ENCODE measurements at places on chromosomes 5 and 9.

GRCh38 chr5:142686210-142686734, 382 bp upstream of the FGF1 start:
- DNase-seq, result no peak

- no peak for DNase-seq
These were observed 69.0 kb upstream of the BASP1 start for GRCh38 chr5:17148481-17148880.

DNA sequence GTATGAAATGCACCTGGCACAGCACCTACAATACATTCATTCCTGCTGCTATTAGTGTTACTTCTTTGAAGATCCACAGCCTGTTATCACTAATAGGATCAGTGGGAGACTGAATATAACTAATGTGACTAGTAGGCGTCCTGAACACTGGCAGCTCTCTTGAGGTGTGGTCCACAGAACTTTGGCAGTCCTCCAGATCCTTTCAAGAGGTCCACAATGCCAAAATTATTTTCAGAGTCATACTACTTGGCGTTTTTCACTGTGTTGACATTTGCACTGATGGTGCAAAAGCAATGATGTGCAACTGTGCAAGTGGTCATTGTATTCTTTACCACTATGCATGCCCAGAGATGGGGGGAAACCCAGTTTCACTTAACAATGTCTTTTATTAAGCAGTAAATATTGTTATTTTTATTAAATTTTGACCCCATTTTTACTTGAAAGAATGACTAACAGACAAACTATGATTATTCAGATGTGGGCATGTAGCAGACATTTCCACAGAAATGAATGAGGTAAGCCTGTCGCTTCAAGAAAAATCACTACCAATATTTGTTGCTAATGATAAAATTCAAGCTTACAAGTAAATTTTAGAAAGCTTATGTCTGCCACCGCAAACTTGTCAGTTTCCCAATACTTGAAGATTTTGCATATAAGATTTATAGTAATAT, 48.9 kb downstream of the ADRB2 start:
- DNase-seq, result no peak

DNA sequence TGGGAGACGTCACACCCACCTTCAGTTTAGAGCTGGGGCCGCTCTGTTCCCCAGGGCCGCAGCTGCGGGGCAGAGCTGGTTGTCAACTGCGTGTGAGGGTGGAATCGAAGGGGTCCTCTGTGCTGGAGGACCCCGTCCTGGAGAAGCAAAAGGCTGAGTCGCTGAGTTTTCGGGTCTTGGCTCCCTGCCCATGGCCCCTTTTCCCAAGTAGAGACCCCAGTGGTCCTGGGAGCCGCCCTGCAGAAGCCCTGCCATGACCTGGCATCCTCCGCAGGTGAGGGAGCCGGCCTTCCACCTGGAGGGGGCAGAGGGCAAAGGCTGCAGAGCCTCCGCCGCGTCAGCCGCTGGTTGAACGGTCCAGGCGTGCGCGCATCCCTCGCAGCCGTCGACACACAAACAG, 90.4 kb upstream of the COL5A1 start:
- no peak for DNase-seq

GRCh38 chr9:80926611-80927010, 762.7 kb downstream of the TLE1 start:
- DNase-seq, result no peak

DNA sequence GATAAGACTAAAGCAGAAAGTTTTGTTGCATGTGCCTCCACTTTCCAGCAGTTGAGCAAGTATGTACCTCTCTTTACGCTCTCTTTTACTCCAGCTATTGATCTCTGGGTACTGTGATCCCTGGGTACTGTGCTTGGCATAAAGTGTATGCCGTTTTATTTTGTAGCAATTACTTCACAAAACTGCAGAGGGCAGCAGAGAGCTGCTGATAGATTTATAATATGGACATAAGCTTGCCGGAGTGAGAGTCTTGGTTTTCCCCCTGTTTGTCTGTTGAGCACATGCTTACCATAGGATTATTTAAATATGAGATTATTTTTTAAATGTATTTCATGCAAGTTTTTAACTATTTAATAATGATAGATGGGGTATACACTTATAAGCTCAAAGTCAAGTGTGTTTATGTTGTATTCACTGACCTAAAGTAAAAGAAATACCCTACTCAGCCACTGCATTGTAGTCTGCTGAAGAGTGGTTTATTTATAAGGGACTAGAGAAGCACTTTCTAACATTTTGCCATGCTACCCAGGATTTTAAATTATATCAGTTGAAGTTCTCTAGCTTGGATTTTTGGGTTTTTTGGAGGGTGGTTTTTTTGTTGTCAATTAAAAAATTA, 13.0 kb downstream of the TTC1 start:
- DNase-seq, result peak; percentile 41

GRCh38 chr5:32450952-32451351, 6.4 kb upstream of the ZFR start:
- no peak for DNase-seq

- peak; percentile 74 for DNase-seq
These were observed 138.6 kb downstream of the PALM2AKAP2 start for GRCh38 chr9:109918339-109919163.

DNA sequence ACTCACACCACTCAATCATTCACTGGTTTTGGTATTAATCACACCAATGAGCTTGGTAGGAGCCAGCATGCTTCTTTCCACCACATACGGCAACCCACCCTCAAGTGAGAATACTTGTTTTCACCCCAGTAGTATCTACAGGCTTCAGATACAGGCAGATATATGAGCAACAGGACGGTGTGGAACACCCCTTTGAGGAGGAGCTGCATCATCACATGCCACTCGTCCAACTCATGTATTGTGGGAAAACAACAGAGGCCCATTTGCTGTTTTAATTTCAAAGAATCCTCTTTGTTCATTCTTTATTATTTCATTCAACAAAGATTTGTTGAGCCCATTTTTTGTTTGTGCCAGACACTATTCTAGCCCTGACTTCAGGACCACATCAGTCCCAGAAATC, 46.0 kb downstream of the RORB start:
- no peak for DNase-seq

DNA sequence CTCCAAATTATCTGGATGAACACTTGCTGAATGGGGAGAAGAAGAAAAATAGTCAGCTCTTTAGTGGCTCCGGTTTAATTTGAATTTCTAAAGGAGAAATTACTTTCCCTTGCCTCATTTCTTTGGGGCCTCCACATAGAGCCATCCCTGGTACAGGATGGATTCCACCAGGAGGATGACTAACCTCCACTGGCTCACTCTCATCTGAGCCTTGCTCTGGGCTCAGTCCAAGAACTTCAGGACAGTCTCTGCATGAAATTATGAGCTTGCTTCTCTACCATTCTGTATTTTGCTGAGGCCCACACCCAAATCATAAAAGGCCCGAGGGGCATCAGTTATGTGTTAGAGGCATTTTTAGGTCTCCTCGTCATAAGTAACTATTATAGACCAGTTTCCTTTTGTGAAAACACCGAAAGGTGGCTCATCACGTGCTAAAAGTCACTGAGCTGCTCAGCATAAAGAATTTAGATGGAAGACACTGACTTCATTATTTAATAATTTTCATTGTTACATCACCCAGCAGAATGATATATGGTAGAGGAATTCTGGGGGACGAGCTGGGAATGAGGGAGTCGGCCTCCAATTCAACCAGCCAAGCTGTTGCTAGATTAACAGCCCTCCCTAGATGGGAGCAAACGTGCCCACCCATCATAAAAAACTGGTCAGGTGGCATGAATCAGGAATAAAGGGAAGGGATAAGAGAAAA, 222.1 kb downstream of the TARS1 start:
- DNase-seq, result no peak

DNA sequence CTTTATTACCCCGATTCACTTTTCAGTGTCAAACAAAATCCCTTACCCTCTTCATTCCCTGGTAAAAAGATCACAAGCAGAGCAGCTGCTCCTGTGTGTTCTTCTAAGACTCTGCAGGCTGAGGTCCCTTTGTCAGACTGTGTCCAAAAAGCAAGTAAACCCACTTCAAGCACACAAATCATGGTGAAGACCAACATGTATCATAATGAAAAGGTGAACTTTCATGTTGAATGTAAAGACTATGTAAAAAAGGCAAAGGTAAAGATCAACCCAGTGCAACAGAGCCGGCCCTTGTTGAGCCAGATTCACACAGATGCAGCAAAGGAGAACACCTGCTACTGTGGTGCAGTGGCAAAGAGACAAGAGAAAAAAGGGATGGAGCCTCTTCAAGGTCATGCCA, 34.5 kb downstream of the CREBRF start:
- DNase-seq, result peak; percentile 2

GRCh38 chr9:38388283-38389223, 3.9 kb upstream of the ALDH1B1 start:
- no peak for DNase-seq

- no peak for DNase-seq
These were observed 2.5 kb downstream of the IRX2 start for GRCh38 chr5:2748861-2749513.

DNA sequence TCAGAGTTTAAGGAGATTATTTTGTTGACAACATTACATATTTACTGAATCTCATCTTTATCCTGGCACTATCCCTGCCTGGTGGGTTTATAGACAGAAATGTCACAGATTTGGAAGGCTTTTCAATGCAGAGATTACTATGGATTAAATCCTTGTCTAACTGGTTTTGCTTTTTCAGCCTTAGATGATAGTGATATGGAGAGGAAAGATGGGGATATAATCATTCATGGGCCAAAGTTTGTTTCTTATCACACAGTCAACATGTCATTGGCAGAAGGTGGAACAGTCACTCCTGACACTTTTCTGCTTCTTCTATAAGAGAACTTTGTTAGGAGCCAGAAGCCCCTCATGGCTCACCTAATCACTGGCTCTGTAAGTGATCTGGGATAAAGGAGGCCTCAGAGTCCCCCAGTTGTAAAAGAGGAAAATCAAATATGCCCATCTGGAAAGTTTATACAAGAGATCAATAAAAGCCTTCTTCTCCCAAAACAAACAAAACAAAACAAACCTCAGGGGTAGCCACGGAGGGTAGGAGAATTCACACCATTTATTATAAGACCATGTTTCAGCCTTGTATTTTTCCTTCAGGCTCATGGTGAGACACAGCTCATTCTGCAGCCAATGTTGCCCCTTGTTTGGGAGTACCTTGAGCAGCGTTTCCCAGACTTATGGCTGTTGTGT, 101.2 kb downstream of the PCSK1 start:
- DNase-seq, result no peak

GRCh38 chr5:33968211-33969005, 16.1 kb downstream of the SLC45A2 start:
- no peak for DNase-seq

DNA sequence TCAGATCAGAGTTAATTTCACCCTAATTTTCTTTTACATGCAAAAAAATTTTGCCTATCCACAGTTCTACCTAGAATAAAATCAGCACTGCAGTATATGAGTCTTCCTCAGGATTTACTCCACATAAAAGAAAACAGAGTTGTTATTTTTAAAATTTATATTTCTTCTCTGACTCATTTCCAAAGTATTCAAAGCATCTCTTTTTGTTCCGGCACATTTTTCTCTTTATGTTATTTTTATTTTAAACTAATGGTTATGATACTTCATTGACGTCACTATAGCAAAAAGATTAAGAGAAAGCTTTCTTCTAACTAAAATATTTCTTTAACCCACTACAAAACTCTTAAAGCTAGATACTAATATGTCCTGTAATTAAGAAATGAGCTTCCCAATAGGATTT, 590.4 kb downstream of the PRELID2 start:
- no peak for DNase-seq

- DNase-seq, result peak; percentile 22
These were observed 10.8 kb downstream of the OR13J1 start for GRCh38 chr9:35859310-35859989.

GRCh38 chr5:101687349-101687985, 608.6 kb downstream of the SLCO4C1 start:
- no peak for DNase-seq

DNA sequence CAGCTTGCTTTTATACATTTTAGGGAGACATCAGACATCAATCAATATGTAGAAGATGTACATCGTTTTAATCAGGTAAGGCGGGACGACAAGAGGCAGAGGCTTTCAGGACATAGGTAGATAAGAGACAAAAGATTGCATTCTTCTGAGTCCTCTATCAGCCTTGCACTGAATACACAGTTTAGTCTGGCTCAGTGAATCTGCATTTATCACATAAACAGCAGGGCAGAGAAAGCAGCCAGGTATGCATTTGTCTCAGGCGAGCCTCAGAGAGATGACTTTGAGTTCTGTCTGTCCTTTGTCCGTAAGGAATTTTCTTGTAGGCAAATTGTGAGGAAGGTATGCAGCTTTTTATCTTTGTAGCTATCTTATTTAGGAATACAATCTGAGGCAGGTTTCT, 202.8 kb upstream of the TAS2R1 start:
- no peak for DNase-seq

DNA sequence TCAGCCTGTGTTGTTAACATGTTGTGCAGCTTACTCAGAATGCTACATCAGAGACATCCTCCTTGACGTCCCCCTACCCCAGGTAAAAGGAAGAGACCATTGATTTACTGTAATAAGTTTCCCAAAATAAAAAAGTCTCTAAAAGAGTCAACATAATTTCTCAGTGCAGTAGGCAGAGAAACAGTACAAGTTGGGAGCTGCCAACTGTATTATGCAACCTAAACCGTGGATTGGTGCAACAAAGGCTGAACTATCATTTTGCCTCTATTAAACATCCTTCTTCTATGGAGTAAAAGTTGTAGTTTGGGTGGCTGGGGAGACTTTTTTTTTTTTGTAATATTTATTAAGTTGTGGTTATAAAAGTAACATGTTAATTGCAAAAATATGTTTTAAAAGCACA, 208.0 kb downstream of the NR3C1 start:
- DNase-seq, result no peak

Data from activated T-cell treated with anti-CD3 and anti-CD28 coated beads, Interleukin-2, amount 50 U/mL, for 72 hours (primary cell).